ENCODE measurements at places on chromosomes 7 and 10. TPM values are rescaled to one million over a fixed set of nuclear protein-coding genes. Genes with fewer than 3 reads are reported as not detected.

DNA sequence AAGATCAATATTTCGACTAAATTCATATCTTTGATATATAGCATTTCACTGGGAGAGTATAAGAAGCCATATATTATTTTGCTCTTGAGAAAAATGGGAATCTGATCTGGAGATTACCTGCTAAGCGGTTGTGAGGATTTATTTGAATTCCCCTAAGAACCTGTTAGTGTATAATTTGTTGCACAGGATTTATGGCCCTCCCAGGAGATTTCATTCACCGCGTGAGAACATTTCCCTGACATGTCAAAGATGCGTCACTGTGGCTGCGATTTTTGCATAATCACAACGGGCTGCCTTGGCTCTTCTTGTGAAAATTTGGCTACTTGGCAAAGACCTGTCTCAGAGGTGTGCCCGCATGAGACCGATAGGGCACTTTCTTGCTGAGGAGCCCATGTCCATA lies 184.7 kb upstream of the PFKP start:
- H3K27me3 ChIP-seq, result no peaks in the 10 kb centered on the region
- H3K4me3 ChIP-seq, result no peak overlapping the region
- H3K36me3 ChIP-seq, result no peaks in the 10 kb centered on the region
- H3K4me1 ChIP-seq, result no peaks in the 10 kb centered on the region
- DNase-seq, result no peak

DNA sequence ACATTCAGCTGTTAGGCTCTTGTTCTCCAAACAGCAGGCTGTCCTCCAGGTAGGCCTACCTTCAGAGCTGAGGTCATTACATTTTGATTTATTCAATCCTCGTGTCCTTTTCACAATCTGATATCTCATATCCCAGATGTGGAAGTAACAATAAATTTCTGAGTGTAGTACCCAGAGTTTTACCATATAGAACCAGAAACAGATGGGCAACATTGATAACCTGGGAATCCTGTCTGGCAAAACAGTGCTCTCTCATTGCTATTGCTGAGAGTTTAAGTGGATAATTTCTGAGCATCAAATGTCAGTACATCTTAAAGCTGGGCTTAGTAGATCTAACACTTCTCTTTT lies 1007.8 kb downstream of the REEP3 start:
- H3K27me3 ChIP-seq, result no peaks in the 10 kb centered on the region
- no peaks in the 10 kb centered on the region for H3K4me1 ChIP-seq
- H3K27ac ChIP-seq, result no peak overlapping the region
- H3K36me3 ChIP-seq, result no peaks in the 10 kb centered on the region
- H3K4me3 ChIP-seq, result no peak overlapping the region

H2BK1 gene
- not detected for polyA plus RNA-seq

DNA sequence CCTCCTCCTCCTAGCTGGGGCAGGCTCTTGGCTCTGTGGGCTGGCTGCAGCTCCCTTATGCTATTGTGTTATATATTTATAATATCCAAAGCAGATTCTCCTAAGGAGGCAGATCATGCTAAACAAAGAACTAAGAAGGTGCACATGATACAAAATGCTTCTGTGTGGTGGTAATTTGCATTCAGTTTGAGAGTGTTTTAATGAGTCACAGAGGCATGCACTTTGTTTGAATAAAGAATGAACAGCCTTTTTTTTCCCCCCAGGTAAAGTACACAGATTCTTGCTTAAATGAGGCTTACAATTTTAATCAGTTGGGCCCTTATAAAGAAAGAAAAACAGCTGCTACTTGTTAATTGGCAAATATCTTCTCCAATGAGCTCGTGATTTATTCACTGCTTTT lies 95.0 kb downstream of the FANK1 start:
- no peak overlapping the region for H3K4me3 ChIP-seq
- H3K27ac ChIP-seq, result no peak overlapping the region
- no peaks in the 10 kb centered on the region for H3K36me3 ChIP-seq

GPER1 gene
- polyA plus RNA-seq, result 0.54 TPM

DNA sequence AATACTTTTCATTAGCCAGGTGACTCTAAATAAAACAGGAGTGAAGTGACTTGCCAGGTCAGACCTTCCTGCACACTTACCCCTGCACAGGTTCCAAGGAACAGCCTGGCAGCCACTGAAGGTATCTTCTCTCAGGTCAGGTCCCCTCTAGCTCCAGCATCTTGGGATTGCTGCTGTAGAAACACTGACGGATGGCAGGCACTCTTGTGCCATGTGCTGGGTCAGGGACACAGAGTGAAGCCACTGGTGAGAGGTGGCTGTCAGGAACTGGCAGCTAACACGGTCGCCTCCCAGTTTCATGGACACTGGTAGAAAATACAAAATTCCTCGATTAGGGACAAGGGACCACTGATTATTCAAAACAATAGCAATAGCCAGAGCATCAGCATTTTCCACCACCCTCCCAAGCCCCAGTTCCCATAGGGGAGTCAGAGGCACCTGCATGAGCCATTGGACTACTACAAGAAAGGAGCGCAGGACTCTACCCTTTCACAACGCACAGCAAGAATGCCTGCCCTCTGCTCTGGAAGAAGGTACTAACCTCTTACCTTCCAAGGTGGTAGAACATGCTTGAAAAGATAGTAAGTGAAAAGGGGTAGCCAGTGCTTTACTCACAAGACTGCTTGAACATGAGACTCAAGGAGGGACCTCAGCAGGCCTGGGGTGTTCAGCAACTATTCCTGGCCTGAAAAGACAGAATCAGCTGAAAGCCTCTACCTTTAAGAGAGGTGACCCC lies 5.1 kb upstream of the MYO1G start:
- no peak overlapping the region for H3K4me3 ChIP-seq
- no peaks in the 10 kb centered on the region for H3K4me1 ChIP-seq
- peaks cover 60% of the 10 kb centered on the region for H3K36me3 ChIP-seq
- H3K27me3 ChIP-seq, result no peaks in the 10 kb centered on the region
- no peak for DNase-seq

PTPN20 gene
- polyA plus RNA-seq, result 0.45 TPM

GRCh38 chr10:124116771-124117510 lies 23.5 kb upstream of the CHST15 start:
- H3K36me3 ChIP-seq, result no peaks in the 10 kb centered on the region
- no peak overlapping the region for H3K27ac ChIP-seq
- H3K4me3 ChIP-seq, result no peak overlapping the region
- DNase-seq, result no peak

DNA sequence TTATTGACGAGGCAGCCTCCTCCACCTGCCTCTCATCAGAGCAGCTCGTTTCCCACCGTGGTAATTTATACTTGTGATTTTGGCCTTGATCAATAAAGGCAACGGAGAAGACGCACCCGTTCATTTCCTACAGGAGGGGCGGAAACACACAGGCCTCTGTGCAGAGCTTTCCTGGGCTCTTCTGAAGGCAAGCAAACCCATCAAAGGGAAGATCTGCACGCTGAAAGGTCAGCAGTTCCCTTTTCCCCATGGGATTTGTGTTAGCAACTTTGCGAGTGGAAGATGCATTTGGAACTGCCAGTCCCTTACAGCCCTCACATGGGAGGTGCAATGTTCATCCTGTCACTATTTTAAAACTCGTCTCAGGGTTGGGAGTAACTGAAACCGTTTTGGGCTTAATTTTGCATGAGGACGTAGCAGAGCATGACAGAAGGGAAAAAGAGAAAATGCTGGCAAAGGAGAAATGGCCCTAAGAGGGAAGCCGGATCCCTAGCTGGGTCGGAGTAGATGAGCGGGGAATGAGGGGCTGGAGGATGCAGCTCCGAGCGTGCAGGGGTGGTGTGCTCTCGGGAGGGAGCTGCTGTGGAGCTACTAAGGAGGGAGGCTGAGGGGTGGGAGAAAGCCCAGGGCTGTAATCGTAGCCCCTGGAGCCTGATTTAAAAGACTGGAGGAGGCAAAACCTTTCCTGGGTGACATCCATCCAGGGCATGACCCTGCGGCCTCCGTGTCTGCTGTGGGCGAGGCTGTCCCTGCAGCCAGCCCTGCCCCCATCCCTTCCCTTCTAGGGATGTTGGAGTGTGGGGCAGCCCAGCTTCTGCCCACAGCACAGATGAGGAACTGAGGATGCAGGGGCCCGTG lies 111.1 kb upstream of the FAM20C start:
- no peak overlapping the region for H3K4me3 ChIP-seq
- no peaks in the 10 kb centered on the region for H3K27me3 ChIP-seq
- no peak overlapping the region for H3K27ac ChIP-seq
- H3K4me1 ChIP-seq, result no peaks in the 10 kb centered on the region

- DNase-seq, result no peak
- H3K27ac ChIP-seq, result no peak overlapping the region
- H3K27me3 ChIP-seq, result no peaks in the 10 kb centered on the region
- no peaks in the 10 kb centered on the region for H3K4me1 ChIP-seq
- no peaks in the 10 kb centered on the region for H3K36me3 ChIP-seq
- H3K4me3 ChIP-seq, result no peak overlapping the region
Observed at GRCh38 chr7:117072620-117073118, 119.4 kb downstream of the ST7 start.

TACR2 gene
- 0.86 TPM for polyA plus RNA-seq

DNA sequence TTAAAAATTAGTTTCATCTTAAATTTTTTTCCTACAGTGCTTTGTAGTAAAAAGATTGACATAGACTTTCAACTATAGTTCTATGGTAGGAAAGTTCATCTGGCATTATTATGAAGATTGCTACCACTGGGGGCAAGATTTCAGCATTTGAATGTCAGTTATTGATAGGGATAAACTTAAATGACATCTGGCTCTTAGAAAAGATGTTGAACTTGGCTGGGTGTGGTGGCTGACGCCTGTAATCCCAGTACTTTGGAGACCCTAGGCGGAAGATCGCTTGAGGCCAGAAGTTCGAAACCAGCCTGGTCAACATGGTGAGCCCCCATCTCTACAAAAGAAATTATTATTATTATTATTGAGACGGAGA lies 1.4 kb upstream of the TRA2A start:
- no peak overlapping the region for H3K4me3 ChIP-seq
- H3K4me1 ChIP-seq, result peaks cover 6% of the 10 kb centered on the region
- H3K27me3 ChIP-seq, result no peaks in the 10 kb centered on the region
- no peak for DNase-seq
- H3K27ac ChIP-seq, result no peak overlapping the region

NUDT13 gene
- polyA plus RNA-seq, result 1.9 TPM

Data from small intestine (tissue), 16 donors.